Immature natural killer cell (primary cell): ENCODE measurements at places on chromosomes 3 and 15.
A peak's percentile ranks its signal among the peaks of the same experiment; 100 is the strongest.

DNA sequence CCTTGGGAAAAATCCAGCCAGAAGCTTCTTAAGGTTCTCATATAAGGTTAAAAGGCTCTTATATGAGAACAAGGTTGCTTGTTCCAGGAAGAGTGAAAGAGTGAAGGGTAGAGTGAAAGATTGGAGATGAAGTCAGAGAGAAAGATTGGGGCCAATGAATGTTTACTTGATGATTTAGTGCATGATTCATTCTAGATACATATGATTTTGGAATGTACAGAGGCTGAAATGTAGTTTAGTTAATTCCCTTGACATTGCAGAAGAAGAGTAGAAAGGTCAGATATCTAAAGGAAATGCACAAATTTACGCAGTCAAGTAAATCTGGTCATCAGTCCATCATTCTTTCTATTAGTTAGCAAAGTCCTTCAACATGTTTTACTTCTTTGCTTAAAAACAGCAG lies 619.8 kb upstream of the ZNF717 start:
- no peak for DNase-seq

- no peak for DNase-seq
These were observed 57.6 kb upstream of the FRMD4B start for GRCh38 chr3:69443457-69443920.

- no peak for DNase-seq
These were observed 599.0 kb downstream of the MAGI1 start for GRCh38 chr3:65439641-65440284.

DNA sequence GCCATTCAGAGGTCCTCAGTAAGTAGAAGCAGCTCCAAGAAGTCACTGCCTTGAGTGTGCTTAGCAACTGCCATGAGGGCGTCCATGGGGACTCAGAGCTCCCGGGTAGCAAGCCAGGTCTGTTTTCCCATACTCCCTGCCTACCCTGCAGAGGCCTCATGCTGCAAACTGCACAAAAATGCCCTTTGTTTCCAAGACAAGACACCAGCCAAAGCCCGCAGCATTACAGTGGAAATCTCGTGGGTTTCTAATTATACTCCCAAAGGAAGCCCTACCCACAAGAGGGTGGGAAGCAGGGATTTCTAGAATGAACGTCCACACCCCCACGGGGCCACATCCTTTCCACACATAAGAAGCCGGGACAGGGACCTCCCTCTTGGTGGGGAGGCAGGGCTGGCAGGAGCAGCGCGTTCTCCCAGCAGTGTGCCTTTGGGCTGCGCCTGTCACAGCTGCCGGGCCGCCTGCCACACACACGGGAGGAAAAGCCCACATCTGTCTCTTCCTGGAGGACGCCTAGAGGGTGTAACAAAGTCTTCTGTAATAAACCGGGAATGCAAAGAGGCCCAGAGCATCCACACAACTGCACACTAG lies 31.1 kb downstream of the FAM174B start:
- DNase-seq: no peak

DNA sequence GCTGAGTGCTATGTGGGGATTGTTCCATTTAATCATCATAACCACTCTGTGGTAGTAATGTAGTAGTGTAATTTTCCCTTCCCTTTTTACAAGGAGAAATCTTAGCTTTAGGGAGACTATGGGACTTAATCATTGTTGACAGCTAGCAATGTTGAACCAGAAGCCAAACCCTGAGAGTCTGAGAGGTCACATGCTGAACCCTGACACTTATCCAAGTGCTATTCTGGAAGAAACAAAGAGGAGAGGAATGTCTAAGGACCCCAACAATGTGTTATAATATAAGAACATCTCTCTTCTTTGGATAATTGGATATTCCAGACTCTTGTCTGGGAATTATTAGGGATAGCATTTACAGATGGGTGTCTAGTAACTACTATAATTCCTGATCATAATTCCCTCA lies 58.4 kb downstream of the GAP43 start:
- no peak for DNase-seq

DNA sequence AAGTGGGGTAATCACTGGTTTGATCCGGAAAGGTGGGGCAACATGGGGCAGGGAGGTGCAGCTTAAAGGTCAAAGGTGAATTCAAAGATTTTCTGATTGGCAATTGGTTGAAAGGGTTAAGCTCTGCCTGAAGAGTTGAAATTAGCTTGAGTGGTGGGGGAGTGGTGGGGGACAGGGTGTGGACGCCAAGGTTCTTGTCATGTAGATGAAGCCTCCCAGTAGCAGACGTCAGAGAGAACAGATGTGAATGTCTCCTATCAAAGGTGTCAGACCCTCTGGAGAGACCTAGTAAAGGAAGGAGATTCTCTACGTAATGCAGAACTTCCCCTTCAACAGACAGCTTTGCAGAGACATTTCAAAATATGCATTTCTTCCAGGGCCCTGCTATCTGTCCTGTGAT lies 62.8 kb downstream of the ABCC5 start:
- no peak for DNase-seq

DNA sequence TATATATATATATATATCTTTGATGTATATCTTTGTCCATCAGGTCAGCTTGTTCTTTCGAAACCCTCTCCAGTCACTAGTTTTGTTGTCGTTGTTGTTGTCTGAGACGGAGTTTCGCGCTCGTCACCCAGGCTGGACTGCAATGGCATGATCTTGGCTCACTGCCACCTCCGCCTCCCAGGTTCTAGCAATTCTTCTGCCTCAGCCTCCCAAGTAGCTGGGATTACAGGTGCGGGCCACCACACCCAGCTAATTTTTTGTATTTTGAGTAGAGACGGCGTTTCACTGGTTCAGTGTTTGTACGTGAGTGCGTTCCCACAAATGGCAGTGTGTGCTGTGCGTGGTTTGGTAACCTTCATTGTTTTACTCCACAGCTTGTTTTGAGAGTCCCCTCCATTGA lies 51.7 kb downstream of the ZDHHC19 start:
- no peak for DNase-seq

GRCh38 chr15:98737721-98738120 lies 89.4 kb downstream of the IGF1R start:
- no peak for DNase-seq

DNA sequence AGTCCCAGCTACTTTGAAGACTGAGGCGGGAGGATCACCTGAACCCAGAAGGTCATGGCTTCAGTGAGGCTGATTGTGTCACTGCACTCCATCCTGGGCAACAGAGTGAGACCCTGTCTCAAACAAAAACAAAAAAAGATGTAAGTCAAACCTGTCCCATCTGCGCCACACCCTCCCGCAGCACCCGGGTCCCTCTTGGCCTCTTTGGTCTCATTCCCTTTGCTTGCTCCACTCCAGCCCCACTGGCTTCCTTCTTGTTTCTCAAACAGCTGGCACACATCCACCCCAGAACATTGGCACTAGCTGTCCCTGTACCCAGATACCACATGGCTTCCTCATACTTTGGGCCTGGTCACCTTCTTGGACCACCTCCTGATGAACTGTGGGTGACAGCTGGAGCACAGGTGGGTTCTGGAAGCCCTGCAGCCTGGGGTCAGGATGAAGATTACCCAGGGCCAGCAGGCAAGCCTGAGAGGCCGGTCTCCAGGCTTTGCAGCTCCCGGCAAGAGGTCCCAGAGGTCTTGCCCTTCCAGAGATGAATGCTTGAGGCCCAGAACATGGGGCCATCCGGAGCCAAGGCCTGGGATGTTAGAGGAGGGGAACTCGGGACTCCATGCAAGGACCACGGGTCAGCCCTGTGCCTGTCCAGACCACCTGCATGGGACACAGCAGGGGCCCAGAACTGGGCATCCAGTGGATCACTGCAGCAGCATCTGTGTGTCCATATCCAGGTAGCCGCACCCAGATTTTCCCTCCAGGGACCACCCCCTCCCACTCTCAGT lies 10.9 kb upstream of the GATA2 start:
- DNase-seq: no peak

GRCh38 chr3:7423036-7423435 lies 562.1 kb downstream of the GRM7 start:
- DNase-seq: no peak

DNA sequence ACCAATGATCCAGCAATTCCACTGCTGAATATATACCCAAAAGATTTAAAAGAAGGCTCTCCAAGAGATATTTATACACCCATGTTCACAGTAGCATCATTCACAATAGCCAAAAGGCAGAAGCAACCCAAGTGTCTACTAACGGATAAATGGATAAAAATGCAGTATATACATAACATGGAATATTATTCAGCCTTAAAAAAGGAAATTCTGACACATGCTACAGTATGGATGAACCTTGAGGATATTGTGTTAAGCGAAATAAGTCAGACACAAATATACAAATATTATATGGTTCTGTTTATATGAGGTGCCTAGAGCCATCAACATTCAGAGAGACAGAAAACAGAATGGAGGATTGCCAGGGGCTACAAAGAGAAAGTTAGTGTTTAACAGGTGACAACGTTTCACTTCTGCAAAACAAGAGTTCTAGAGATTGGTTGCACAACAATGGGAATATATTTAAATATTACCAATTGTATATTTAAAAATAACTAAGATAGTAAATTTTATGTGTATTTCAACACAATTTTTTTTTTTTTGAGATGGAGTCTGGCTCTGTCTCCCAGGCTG lies 69.4 kb downstream of the STAG1 start:
- no peak for DNase-seq

GRCh38 chr15:98865397-98866339 lies 141.9 kb downstream of the PGPEP1L start:
- peak; percentile 75 for DNase-seq

GRCh38 chr3:195666-196065 lies 897 bp upstream of the CHL1 start:
- DNase-seq: no peak

DNA sequence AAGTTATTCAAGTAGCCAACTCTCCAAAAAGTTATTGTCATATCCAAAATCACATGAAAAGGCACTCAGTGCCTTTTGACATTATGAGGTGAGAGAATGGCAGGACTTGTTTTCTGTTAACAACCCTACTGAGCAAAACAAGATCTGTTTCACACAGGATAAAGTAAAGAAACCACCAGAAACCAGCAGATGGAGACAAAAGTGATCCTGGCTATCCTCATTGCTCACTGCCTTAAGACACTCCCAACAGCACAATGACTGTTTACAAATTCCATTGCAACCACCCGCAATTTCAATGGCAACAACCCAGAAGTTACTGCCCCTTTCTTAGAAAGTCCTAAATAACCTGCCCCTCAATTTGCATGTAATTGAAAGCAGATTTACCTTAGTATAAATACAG lies 352.6 kb upstream of the NDN start:
- DNase-seq: no peak

DNA sequence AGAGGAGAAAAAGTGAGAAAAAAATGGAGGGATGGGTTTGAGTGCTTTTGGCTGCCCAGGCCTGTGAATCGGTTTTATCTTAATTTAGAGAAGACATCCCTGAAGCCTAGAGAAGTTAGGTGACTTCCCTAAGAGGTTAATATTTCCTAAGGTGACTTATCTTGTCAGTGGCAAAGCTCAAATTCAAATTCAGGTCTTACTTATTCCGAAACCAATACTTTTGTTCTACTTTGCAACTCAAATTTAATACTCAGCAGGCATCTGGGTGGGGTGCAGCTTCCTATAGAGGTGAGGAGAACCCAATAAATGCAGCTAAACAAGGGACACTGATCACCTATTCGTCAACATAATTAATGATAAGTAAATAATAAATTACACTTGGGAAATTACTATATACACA lies 54.9 kb upstream of the MYRIP start:
- no peak for DNase-seq

- no peak for DNase-seq
These were observed 9.6 kb downstream of the PLA2G4F start for GRCh38 chr15:42146551-42147430.

DNA sequence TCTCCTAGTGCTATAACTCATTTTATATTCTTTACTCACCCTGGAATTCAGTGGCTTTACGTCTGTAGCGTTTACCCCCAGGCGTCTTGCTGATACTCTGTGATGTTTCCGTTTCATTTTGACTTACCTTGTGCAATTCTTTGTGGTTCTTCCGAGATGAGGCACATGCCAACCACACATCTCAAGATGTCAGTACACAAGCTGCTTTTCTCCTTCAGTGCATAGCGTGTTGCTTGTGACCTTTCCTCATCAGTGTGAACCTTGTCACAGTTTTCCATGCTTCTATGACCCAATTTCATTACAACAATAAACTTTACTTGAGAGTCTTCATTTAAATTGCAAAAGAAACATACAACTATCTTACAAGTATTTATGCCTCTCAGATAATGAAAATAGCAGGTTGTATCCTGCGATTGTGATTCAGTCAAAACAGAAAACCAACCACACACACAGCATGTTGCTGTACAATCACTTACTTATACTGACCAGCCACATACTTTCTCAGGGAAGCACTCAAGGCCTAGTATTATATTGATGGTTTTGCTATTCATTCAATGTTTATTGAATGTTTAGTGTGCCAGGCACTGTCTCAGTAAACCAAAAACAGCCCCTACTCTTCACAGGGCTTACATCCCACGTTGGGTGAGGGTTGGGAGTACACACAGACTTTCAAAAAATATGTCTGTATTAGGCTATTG lies 4.6 kb upstream of the TBL1XR1 start:
- peak; percentile 73 for DNase-seq

DNA sequence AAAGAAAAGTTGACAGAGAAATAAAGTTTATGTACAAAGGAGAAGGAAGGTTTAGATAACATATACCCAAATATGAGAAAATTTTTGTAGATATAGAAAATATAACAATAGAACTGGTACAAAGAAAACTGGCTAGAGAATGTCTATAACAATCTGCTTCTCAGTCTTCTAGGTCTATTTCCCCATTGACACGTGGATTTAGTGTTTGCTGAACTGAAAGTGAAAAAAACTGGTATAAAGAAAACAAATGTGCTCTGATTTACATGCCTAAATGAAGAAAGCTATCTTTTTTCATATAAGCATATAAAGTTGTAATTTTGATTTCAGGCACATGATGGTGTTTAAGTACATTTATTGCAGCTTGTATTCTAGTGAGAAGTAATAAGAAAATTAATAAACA lies 9.8 kb downstream of the KCNMB2 start:
- no peak for DNase-seq

GRCh38 chr3:16807391-16807790 lies 77.4 kb upstream of the PLCL2 start:
- DNase-seq: no peak

GRCh38 chr15:82942691-82943090 lies 9.8 kb downstream of the HOMER2 start:
- DNase-seq: no peak
